ENCODE measurements at places on chromosomes 7 and 10.

GRCh38 chr10:11813855-11814567, 9.1 kb upstream of the PROSER2 start:
- DNase-seq, result no peak

GRCh38 chr10:14450041-14450491, 119.3 kb upstream of the FRMD4A start:
- DNase-seq, result no peak

GRCh38 chr10:6877722-6878392, 297.8 kb upstream of the PRKCQ start:
- DNase-seq, result no peak

GRCh38 chr7:15801551-15801950, 115.1 kb upstream of the MEOX2 start:
- no peak for DNase-seq

DNA sequence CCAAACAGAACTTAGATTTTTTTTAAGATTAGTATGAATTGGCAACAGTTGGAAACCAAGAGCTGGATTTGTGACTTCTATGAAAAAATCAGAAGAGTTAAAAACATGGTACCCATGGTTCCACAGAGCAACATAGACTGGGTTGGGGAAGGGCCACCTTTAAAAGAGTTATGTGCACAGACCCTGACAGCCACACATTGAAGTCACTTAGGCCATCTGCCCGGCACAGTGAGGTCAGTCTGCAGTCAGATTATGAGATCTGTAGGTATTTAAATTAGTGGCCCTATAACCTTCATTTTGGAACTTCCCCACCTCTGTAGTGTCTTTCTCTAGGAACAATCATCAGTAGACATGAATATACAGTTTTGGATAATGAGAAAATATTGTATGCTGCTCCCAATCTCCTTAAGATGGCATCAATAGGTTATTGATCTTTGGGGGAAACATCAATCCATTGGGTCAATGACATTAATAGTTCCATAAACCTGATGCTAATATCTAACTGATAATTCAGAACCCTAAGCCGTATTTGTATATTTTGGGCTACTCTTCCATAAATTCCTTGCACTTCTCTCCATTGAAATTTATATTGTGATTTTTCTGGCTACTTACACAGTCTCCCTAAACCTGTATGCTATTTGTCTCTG, 7.0 kb downstream of the ANKRD1 start:
- DNase-seq, result no peak

DNA sequence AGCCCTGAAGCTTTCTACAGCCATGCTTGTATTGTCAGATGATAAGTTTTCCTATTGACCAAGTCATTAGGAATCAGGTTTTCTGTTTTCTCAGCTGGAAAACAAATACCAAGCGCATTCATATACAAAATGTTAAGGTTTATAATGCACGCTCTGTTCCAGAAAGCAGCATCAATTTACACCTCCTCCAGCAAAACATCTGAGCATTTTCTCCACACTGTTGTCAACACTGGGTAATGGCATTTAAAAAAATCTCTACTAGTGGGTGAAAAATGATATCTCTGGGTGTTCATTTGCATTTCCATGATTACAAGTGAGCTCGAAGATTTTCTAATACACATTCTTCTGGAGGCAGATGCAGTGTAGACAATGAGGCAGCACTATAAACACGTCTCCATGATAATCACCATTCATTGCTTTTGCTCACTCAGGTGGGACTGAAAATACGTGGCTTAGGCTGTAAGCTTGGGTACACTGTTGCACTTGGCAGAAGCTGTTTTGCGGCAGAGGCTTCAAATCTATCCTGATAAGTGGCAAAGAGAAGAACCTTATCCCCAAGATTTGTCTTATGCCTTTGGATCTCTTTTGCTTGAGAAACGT, 114.8 kb upstream of the PLPP4 start:
- DNase-seq, result no peak

DNA sequence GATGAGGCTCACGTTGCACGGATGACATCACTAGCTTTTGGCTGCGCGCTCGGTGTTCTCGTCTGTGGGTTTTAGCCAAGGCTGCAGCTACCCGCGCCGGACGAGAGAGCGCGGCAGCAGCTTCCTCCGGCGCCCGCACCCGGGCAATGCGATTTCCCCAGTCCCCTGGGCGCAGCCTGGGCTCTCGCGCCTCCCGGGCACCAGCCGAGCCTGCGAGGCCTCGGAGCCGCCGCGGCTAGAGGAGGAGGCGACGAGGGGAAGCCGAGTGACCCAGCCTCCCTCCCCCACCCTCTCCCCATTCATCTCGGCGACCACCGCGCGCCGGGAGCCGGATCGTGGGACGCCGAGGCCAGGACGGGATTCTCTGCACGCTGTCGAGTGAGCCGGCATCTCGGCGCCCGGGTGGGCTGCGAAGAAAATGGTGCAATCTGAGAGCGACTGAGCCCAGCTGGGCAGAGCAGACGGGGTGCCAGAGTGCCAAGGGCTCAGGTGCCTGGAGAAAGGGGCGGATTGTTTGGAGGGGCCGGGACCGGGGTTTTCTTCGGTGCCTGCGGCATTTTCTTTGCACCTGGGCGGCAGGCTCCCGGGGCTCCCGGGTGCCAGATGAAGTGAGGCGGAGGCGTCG, 1.2 kb upstream of the TMEM178B start:
- peak; percentile 20 for DNase-seq

DNA sequence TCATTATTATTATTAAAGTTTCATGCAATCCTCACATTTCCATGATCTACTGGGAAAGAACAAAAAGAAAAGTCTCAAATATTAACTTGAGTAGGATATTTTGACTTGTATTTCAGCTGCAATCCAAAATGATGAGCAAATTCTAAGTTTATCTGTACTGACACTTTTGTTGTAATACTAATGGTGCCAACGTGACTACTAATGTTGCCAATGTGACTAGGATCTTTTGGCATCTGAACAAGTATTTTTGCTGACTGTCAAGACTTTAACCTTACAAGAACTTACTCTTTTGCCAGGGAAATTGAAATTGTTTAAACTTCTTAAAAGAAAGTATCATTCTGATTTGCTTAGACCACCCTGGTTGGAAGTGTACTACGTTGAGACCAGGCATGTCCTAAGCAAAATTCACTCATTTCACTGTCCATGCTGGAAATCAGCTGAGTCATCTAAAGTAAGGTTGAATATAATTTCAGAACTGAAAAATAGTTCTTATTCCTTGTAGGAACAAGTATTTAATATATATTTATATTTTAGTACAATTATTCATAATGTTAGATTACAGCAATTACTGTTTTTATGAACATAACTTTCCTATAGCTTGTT, 78.5 kb upstream of the LYZL1 start:
- DNase-seq, result no peak
